Stimulated activated CD4-positive, alpha-beta T cell treated with anti-CD3 and anti-CD28 coated beads, TNF-alpha, amount 100 ng/mL, for 24 hours (primary cell): ENCODE measurements at places on chromosomes 4 and X.

DNA sequence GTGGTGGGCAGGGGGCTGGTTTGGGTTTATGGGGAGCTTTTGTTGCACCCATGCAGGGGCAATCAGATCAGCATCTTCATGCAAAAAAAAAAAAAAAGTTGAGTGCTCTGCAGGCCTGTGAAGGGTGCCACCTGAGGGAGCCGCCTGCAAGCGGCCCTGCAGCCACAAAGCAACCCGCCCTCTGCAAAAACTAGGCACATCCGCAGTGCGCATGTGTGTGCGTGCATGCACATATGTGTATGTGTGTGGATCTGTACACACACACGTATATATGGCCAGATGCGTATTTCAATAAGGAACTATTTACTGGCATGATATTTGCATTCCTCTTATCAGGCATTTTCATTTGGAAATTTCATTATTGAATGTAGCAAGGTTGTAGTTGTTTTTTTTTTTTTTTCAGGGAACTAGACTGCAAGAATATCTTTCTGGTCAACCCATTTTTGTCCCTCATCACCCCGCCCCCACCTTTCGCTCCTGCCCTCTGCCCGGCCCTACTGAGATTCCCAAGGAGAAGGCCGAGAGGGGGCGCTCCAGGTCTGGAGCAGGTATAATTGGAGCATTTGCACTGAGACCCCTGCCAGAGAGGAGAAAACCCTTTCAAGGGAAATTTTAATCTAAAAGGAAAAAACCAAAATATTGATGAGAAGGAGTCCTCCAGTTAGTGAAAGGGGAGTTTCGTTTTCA is 18.1 kb downstream of the CCNQ start:
- no peak for DNase-seq

GRCh38 chr4:93897559-93897958 is 69.0 kb downstream of the ATOH1 start:
- DNase-seq: no peak

- DNase-seq: no peak
These were observed 7.2 kb upstream of the DDX60L start for GRCh38 chr4:168487282-168488035.

- no peak for DNase-seq
These were observed 446 bp downstream of the EVC2 start for GRCh38 chr4:5707778-5708448.

DNA sequence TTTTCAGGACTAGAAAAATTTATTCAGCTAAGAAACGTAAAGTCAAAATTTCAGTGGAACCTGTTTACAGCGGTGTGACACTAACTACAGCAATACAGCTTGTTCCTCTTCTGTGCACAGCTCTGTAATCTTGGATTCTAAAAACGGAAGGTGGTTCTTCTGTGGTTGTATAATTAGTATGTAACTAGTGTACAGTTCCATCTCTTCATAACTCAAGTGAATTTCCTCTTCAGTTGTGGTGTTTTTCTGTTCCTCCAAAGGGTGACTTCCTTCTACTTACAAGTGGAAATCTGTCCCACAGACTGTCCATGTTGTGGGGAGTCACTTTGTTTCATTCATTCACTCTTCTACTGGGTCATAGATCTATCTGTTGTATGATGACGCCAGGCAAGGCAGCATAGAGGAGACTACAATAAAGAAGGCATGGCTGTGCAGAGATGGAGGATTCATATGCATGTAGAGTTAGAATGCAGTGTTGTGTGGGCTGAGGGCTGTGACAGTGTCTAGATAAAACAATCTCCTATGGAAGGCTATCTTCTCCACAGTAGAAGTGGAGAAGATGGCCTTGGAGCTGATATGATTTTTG is 5.4 kb downstream of the DAPP1 start:
- no peak for DNase-seq
